NCI-H187 (cell line): ENCODE measurements at places on chromosomes 6 and 20.

DNA sequence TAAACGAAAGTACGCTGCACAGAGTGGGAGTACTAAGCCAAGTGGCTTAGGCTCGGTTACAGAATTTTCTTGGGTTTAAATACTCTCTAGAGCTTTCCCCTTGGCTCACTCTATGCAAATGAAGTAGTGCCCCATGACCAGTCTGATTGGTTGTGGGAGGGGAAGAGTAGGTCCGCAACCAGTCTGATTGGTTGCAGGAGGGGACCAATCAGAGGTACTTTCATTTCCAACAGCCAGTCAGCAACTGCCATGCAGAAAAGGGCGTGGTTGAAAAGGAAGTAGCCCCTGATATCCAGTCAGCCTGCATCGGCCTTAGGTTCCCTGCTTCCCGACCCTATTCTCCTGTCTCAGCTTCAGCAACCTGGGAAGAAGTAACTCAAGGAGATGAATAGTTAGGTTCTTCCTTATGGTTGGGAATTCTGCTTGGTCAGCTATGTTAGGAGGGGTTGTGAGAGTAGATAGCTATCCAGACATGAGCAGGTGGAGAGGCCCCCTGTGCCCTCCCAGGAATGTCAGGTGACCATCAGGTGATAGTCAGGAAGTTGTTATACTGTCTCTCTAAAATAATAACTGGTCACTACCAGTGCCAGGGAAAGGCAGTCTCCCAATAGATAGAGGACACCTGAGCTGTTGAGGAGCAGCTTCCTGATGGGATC, 57.4 kb downstream of the FARS2 start:
- no peak for DNase-seq

DNA sequence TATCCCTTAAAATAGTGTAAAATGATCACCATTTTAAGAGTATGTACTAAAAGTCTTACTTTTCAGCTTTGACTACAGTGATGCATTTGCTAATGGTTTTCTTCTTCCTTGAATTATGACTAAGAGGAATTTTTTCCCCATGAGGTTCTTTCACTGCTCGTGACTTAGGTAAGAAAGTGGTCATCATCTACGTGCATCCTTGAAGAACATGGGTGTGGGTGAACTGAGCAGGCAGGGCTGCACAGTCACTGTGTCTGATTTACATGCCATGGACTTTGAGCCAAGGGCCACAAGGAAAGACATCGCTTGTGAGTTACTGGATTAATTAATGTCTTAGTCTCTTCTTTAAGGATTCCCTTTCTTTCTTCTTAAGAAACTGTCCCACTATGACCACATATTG, 33.3 kb downstream of the NQO2 start:
- no peak for DNase-seq

DNA sequence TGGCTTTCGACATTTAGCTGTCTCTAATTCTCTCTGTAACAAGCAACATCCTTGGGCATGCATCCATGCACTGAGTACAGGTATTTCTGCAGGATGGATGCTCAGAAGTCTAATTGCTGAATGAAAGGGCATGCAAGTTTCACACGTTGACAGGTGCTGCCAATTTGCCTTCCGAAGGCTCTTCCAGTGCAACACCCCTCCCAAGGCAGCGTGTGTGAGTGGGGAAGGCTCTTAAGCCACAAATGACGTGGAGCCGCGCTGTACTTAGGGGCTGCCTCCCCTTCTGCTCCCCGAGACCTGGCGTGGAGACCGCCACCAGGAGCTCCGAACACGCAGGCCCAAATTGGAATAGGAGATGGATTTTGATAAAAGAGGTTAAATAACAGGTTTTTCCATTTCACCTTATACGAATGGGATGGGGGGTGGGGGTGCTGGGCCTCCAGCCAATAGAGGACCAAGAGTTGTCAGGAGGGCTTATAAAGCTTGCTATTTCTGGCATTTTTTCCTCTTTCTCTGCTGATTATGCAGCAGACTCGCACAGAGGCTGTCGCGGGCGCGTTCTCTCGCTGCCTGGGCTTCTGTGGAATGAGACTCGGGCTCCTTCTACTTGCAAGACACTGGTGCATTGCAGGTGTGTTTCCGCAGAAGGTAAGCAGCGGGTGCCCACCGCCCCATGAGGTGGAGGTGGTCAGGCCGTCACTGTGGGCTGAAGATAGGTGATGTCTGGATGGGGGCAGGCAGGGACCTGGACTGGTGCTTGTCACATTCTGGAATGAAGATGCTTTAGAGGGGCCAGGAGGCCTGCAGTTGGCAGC, 30.9 kb downstream of the TOX2 start:
- no peak for DNase-seq

- DNase-seq: no peak
These were observed 20.0 kb upstream of the TRERF1 start for GRCh38 chr6:42471714-42472113.

DNA sequence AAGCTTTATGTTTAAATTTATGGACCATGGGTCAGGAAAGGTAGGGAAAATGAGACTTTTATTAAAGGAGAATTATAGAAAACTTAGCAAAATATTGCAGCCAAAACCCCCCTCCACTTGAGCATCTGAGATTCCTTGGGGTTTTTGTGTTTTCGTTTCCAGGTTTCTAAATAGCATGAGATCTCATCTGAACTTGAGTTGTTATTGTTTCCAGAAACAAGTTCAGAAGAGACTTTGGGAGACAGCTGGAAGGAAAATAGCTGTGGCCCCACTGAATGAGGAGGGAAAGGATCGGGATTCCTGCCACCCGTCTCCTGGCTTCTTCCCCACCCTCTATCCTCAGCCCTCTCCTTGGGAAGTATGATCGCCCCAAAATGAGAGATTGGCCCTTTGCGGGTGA, 75.5 kb downstream of the TBC1D7 start:
- DNase-seq: no peak

DNA sequence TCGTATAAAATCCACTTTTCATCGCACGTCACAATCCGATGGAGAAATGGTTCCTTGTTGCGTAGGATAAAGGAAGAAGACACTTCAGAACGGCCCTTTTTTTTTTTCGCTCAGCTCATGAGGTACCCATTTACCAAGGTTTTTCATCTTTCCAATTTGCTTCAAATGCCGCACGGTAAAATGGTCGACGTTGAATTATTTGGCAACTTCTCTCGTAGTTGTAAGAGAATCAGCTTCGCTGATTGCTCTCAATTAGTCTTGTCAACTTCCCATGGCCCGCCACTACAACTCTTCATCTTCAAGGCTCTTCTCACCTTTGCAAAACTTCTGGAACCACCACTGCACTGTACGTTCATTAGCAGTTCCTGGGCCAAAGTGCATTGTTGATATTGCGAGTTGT, 28.8 kb downstream of the POM121L2 start:
- no peak for DNase-seq

- no peak for DNase-seq
These were observed 44.9 kb upstream of the SUPT3H start for GRCh38 chr6:45422503-45423110.

GRCh38 chr6:42403421-42403820, 48.3 kb downstream of the TRERF1 start:
- DNase-seq: no peak

DNA sequence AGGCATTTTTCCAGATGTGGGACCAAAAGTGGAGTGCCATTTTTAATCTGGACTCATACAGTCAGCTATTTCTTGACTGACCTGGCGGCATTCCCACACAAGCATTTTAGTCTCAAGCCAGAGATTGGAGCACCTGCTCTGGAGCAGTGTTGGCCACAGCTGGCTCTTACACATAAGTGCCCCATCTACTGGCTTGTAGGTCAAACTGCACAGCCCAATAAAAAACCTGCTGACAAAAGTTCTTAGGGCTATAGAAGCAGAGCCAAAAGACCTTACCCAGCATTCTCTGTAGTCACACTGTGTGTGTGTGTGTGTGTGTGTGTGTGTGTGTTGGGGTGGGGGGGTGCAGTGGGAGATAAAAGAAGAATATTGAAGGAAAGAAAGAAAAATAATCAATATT, 38.6 kb upstream of the SENP6 start:
- DNase-seq: no peak

DNA sequence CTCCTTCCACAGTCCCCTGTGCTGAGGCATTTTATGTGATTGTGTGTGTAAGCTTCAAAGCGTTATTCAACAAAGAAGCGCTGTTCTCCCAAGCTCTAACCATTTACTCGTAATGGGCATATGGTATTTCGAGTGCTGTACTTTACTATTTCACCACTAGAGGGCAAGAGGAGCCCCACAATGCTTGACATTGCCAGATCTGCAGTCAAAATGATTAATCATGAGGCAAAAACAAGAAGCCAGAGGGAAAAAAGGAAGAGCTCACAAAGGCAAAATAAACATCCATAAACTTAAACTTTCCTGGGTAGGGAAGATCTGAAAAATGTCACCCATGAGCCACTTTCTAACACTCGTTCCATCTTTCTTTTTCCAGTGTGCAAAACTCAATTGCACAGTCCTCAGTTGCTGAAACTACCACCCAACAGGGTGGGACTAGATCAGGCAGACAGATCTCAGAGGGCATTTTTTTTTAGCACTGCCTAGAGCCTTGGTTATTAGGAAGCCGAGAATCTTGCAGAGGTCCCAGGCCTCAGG, 215.0 kb upstream of the PLCB4 start:
- no peak for DNase-seq

- DNase-seq: no peak
These were observed 4.4 kb downstream of the SLC13A3 start for GRCh38 chr20:46646659-46647380.

DNA sequence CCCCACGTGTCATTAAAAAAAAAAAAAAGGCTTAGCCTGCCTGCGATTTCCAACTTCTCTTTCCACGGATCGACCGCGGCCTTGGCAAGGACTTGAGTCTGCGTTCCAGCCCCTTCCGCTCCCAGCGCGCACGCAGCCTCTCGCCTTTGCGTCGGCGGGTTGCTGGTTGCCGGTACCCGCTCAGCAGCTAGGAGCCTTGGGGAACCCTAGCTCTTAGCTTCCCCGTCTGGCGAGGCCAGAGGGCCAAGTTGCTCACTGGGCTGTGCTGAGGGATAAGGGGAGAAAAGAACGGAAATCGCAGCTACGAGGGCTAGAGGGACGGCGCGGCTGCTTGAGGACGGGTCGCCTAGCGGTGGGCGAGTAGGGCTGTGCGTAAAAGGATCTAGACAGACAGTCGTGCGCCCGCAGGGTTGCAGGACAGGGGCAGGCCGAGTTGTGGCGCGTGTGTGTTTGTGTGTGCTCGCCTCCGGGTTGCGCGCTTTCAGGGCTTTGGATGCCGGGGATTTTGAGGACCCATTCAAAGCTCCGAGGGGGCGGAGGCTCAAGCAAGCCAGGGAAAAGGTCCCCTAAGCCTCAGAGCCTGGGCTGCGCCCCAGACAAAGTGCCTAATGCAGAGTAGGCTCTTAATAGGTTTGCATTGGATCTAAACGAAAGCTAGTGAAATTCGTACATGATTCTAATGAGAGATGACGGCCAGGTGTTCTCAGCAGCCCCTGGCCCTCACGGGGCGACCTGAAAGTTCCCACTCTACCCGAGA, 40.5 kb upstream of the OSTM1 start:
- DNase-seq: no peak

DNA sequence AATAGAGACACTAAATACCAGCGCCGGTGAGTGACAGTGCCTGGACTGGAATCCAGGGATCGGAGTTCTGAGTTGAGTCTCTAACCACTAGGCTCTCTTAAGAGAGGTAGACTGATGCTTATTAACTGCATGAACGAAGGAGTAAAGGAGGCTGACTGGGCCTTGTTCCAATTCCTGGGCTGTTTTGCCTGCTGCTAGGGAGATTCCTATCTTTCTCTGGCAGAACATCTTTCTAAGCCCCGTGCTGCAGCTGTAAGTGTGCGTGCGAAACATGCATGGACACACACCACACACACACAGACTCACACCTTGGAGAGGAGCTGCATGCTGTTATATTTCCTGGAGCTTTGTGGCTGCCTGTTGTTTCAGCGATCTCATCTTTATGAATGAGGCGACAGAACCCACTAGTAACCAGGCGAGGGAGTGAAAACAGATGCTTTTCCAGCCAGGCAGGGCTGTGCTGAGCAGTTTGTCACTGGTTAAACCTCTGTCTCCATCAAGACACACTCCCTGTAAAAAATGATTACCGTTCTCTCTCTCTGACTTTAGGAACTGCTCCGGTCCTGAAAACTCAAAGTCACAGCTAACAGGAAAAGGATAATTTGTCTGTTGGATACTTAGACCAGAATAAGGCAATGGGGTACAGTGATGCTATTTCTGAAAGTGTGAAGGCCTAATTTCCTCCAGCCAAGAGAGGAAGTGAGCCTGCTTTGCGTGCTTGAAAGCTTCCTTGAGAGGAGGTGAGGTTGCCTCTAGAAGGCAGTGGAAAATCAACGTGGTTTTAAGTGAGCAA, 157.4 kb upstream of the ZNF217 start:
- DNase-seq: no peak

DNA sequence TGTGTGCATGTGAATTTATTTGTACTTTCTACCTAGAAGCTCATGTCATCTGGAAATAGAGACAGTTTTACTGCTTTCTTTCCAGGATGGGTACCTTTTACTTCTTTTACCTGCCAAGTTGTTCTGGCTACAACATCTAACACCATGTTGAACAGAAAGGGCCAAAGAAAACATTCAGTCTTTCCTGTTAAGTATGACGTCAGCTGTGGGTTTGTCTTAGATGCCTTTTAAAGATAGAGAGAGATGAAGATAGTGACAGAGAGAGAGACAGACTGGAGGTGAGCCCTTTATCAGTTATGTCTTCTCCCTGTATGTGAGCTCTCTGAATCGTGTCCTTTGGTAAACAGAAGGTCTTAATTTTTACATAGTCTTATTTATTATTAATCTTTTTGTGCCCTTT, 3.4 kb upstream of the DACT2 start:
- no peak for DNase-seq

- DNase-seq: no peak
These were observed 52.1 kb upstream of the BHLHE23 start for GRCh38 chr20:63058696-63059335.
